Fibroblast of pulmonary artery (primary cell): ENCODE measurements at places on chromosomes 2 and 18.

DNA sequence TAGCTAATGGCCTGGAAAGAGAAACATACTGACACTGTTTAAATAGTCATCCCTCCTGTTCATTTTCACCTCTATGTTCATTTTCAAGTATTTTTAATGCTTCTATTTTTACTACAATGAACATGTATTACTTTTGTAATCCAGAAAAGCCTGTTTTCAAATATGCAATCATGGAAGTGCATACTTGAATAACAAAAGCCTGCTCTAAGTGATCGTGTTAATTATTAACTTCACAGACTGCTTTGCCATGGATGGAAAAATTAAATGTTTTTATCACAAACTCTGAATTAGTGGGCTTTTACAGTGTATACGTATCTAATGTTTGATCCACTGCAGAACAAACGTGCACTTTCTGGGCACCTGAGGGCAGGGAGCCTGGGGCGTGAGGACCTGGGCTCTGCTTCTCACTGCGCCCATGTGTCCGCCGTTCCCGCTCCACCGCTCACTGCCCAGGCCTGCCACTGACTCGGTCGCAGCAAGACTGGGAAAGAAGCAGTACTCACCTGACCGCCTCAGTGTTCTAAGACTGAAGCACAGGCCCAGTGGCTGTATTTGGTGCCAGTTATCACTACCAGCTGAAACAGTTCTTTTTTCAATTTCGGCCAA, 80.6 kb downstream of the UXS1 start:
- DNase-seq = no peak

GRCh38 chr2:201256082-201256481, 4.3 kb upstream of the CASP8 start:
- DNase-seq = no peak

- no peak for DNase-seq
Measured at GRCh38 chr2:15735484-15736326, 144.0 kb downstream of the DDX1 start.

- DNase-seq = no peak
Measured at GRCh38 chr18:58896268-58896667, 31.6 kb downstream of the ZNF532 start.

GRCh38 chr2:236352761-236353593, 88.8 kb upstream of the ASB18 start:
- peak; percentile 48 for DNase-seq
